ENCODE measurements at places on chromosomes 6 and 20.

GRCh38 chr6:160215232-160215631, 43.4 kb downstream of the SLC22A2 start:
- peak; percentile 89 for ATAC-seq

DNA sequence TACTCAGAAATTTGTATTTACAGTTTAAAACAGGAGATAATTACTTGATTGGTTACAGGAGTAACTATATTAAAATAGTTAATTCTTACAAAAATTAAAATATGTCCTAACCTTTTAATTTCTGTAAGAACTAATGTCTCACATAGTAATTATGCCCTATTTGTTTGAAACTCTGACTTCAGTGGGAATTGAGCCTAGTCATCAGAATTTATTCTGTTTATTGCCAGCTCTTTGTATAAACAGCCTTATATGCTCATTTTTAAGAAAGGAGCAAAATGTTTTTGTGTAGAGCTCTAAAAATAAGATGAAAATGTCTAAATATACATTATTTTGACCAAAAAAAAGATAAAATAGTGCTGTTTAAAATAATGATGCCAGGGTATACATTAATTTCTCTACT, 21.5 kb downstream of the TRMT11 start:
- no peak for ATAC-seq

DNA sequence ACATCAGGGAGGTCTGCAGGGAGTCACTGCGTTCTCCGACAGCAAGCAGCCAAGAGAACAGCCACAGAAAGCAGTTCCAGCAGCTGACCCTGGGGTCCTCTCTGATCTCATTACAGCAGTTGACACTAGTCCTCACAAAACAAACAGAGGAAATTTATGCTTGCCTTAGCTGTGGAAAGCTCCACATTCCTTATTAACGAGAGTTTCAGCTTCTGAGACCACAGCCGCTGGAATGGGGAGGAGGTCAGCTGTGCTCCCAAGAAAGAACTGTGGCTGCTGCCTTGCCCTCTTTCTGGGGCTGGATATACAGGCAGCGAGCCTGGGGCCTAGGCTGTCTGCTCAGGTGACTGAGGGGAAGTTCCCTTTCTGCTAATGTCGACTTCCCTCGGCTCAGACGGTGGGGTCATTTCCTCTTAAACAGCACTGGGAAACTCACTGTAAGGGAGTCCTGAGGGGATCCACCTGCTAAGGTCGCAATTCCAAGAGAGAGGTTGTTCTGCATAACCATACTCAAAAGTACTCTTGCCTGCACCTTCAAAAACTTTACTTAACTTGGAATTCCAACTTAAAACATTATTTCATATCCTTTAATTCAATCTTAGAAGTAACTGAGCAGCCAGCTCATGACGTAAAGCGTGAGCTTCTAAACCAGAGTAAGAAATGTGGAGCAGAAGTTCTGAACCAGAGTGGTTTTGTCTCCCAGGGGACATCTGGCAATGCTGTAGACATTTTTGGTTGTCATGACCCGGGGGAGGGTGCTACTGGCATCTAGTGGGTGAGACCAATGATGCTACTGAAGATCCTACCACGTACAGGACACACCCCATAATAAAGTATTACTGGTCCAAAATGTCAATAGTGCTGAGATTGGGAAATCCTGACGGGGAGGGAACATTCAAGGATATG, 80.3 kb downstream of the BACH2 start:
- peak; percentile 21 for ATAC-seq

GRCh38 chr20:12728782-12729181, 280.0 kb upstream of the SPTLC3 start:
- ATAC-seq = no peak

DNA sequence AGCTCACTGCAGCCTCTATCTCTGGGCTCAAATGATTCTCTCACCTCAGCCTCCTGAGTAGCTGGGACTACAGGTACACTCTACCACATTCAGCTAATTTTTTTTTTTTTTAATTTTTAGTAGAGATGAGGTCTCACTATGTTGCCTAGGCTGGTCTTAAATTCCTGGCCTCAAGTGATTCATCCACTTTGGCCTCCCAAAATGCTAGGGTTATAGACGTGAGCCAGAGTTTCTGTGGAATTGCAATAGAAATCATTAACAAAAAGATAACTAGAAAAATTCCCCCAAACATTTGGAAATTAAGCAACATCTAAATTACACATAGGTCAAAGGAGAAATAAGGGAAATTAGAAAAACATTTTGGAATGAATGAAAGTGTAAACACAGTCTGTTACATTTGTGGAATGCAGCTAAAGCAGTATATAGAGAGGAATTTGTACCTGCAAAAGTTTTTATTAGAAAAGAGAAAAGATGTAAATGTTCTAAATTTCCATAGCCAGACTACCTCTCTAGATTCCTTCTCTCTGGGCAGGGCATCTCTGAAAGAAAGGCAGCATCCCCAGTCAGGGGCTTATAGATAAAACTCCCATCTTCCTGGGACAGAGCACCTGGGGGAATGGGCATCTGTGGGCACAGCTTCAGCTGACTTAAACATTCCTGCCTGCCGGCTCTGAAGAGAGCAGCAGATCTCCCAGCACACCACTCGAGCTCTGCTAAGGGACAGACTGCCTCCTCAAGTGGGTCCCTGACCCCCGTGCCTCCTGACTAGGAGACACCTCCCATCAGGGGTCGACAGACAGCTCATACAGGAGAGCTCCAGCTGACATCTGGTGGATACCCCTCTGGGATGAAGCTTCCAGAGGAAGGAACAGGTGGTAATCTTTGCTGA, 51.3 kb downstream of the ATRN start:
- no peak for ATAC-seq

GRCh38 chr6:40930045-40930444, 109.0 kb downstream of the UNC5CL start:
- ATAC-seq = no peak

- ATAC-seq = peak; percentile 67
These were observed 1193.0 kb upstream of the CITED2 start for GRCh38 chr6:140567466-140567865.

GRCh38 chr6:5025911-5026819, 22.3 kb upstream of the RPP40 start:
- no peak for ATAC-seq

DNA sequence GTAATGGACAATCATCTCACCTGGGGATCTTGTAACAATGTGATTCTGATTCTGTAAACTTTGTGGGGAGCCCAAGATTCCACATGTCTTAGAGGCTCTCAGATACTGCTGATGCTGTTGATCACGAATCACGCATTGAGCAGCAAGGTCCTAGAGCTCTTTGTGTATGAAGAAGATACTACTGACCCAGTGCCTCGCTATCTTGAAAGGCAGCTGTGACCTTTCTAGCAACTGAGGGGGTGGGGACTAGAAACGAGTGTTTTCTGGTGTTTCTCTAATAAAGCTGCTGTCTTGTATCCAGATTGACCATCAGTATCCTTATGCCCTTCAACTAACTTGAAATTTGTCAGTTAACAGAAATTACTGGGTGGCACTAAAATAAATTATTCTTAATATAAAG, 142.9 kb downstream of the MTHFD1L start:
- ATAC-seq = no peak

GRCh38 chr6:48560408-48560807, 449.4 kb upstream of the PTCHD4 start:
- no peak for ATAC-seq

DNA sequence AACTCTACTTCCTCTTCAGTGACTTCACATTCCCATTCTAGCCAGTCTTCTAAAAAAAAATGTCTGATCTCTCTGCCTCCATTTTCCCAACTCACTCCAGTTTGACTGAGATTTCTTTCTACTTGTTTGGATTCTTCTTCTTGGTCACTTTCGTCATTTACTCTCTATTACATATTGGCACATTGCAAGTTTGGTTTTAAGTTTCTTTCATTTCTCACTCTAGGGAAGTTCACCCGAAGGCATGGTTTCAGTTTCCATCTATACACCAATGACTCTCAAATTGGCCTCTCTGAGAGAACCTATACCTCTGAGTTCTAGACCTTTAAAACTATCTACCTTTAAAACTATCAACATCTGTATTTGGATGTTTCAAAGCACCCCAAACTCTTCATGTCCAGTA, 51.3 kb downstream of the CD109 start:
- peak; percentile 94 for ATAC-seq

DNA sequence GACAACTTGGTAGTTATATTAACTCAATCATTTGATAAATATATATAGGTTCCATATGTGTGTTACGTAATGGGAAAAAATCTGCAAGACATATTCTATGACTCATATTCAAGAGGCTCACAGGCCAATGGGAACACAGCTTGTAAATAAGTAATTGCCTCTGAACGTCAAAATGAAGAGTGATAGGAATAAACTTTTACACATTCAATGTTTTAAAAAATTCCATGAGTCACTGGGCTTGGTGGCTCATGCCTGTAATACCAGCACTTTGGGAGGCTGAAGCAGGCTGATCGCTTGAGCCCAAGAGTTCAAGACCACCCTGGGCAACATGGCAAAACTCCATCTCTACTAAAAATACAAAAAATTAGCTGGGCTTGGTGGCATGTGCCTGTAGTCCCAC, 209.4 kb upstream of the MCHR2 start:
- ATAC-seq = no peak
